ENCODE measurements at places on chromosomes 4 and X.

- DNase-seq: no peak
Measured at GRCh38 chr4:185508181-185508580, 27.1 kb downstream of the PDLIM3 start.

GRCh38 chr4:7462509-7462971 lies 27.8 kb upstream of the PSAPL1 start:
- DNase-seq: no peak

GRCh38 chr4:56307423-56307822 lies 79.9 kb downstream of the AASDH start:
- DNase-seq: no peak

- DNase-seq: no peak
Measured at GRCh38 chr4:2660596-2661211, 95.4 kb downstream of the TNIP2 start.

- DNase-seq: no peak
Measured at GRCh38 chr4:8840006-8840793, 31.4 kb downstream of the HMX1 start.

DNA sequence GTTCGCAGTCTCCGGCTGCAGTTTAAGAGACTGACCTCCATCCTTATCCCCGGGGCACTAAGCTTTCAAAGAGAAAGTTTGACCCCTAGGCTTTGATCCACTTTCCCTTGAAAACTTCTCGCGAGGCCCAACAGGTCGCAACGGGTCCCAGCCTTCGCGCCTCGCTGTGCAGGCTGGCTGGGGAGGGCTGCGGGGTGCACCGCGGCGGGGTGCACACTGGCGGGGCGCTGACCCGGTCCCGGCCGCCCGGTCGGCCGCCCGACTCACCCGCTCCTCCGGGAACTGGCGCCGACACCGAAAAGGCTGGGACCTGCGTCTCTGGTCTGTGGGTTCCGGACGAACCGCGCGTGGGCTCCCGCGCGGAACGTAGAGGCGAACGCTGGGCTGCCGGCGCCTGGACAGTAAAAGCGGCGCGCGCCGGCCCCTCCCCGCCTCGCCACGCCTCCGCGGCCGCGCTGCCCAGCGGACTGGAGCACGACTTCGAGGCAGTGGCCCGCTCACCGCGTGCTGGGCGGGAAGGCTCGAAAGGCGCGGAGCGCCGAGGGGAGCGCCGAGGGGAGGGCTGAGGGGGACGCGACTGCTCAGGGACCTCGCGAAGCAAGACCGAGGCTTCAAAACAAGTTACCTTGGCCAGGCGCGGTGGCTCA lies at the start of gene TAF7L:
Gene TAF7L (minus strand): TSS at position 378 of the 647 bp plus-strand sequence. CDS start 3,791 bp downstream, outside the sequence.
- no peak for DNase-seq

GRCh38 chr4:87521319-87521718 lies 7.9 kb downstream of the SPARCL1 start:
- DNase-seq: no peak

- DNase-seq: no peak
Measured at GRCh38 chr4:14883166-14883565, 119.1 kb upstream of the CPEB2 start.

DNA sequence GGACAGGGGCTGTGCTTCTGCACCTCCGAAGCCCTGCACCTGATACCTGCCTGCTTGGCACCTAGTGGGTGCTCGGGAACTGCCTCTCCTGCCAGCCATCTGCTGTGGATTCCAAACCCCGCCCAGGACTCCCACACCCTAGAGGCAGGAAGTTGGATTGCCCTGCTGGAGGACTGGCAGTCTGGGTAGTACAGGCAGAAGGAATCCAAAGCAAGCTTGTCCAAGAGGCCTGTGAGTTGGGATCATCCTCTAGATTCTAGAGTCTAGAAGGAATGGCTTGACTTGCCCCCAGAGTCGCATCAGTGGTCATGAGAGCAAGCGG lies 64.6 kb upstream of the MTM1 start:
- DNase-seq: no peak

- no peak for DNase-seq
Measured at GRCh38 chr4:140069066-140069465, 84.9 kb downstream of the MAML3 start.

- no peak for DNase-seq
Measured at GRCh38 chr4:2831611-2832308, 11.9 kb upstream of the ADD1 start.

- DNase-seq: no peak
Measured at GRCh38 chrX:56794404-56795230, 65.6 kb downstream of the NBDY start.

GRCh38 chrX:154012336-154012991 lies 7.2 kb downstream of the IRAK1 start:
- DNase-seq: no peak

- DNase-seq: no peak
Measured at GRCh38 chrX:68703369-68703768, 55.9 kb downstream of the STARD8 start.

DNA sequence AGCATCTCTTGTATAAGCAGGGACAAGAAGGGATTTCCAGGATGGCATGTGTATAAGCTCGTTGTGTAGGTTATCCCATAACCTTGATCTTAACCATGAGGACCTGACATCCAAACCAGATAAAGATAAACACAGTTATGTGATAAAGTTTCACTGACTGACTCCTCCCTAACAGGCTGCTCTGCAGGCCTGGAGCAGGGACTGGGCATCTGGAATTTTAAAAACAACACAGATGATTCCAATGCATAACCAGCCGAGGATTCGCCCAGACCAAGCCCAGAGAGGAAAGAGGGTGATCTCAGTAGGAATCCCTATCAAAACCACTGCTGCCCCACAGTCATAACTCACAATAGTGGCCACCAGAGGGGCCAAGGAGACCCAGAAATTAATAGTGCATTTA lies 22.7 kb downstream of the KLF3 start:
- no peak for DNase-seq

GRCh38 chrX:110750526-110751189 lies 45.0 kb downstream of the CHRDL1 start:
- no peak for DNase-seq

DNA sequence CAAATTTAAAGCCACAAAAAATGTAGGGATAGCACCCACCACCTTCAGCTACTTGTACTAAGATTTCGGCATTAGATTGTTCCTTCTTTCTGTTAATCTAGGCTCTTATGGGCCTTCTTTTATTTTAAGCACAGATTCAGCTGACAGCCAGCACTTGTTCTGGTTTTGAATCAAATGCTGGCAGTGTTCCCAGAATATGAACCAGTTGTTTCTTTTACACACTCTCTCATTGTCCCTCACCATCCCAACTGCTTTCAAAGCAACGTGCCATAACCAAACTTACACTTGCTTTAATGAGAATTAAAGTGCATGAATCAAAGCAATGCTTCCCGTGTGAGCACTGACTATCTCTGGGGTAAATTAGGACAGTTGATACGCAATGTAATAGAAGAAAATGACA lies 744.5 kb upstream of the FAM241A start:
- no peak for DNase-seq

GRCh38 chr4:72900952-72901351 lies 168.6 kb downstream of the COX18 start:
- no peak for DNase-seq

DNA sequence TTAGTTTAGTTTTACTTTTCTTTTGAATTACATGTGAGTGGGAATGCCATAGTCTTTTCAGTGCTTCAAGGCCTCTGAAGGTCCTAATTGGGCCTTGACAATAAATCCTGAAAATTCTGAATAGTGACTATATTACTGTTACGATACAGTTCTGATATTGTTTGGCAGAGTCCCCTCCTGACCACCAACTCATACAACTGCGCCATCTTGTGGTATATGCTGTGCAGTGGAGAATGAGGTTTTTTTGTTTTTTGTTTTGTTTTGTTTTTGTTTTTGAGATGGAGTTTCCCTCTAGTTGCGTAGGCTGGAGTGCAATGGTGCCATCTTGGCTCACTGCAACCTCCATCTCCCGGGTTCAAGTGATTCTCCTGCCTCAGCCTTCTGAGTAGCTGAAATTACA lies 56.6 kb upstream of the CHRDL1 start:
- DNase-seq: no peak

GRCh38 chr4:4870576-4871241 lies 11.2 kb downstream of the MSX1 start:
- no peak for DNase-seq

DNA sequence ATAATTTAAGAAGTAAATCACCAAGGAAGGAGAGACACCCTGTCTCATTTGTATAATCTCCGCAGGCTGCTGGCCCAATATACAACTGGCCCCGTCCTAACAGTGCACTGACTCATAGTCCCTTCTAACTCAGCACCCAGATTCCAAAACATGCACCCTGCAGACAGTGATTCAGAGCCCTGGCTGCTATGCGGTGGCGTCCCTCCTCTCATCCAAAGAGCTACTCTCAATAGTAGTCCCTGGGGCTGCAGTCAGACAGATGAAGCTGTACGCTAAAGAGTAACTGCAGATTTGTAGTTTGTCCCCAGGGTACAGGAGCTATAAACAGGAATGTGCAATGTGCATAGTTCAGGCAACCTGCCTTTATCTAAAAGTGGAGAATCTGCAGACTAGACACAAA lies 23.0 kb downstream of the GABRA3 start:
- DNase-seq: no peak

- no peak for DNase-seq
Measured at GRCh38 chr4:106993827-106994226, 42.3 kb downstream of the DKK2 start.

- DNase-seq: no peak
Measured at GRCh38 chrX:13938051-13938828, 91.5 kb downstream of the GEMIN8 start.

DNA sequence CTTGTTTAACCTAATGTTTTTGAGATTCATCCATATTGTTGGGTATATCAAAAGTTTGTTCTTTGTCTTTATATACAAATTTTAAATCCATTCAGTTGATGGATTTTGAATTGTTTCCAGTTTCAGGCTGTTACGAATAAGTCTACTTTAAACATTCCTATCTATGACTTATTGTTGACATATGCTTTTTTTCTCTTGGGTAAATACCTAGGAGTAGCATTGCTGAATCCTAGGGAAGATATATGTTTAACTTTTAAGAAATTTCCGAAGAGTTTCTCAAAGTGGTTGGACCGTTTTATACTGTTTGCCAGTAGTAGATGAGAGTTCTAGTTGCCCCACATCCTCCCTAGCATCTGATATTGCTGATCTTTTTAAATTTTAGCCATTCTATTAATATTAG lies 60.9 kb upstream of the IL13RA1 start:
- no peak for DNase-seq

- no peak for DNase-seq
Measured at GRCh38 chr4:143356493-143356892, 19.8 kb downstream of the GAB1 start.

DNA sequence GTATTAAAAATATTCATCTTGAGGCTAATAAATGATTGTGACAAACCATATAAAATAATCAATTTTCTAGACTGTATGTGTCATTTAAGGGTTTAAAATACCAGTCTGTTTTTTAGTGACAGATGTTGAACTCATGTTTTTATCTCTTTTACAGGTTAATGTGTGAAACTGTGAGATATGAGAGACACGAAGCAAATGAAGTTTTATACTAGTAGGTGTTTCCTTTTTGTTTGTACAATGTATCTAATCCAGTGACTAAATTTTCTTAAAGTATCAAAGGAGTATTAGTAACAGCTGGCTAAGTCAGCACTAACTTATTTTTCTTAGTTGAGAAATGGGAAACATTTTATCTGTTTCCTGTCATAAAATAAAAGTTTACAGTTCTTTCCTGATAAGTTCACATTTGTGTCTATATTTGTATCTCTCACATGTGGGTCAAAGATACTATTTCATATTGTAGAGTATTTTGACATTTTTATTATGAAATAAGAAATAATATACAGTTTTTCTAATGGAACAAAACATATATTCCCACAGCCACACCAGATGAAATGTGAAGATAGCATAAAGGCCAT lies 90.3 kb downstream of the RAPGEF2 start:
- no peak for DNase-seq

DNA sequence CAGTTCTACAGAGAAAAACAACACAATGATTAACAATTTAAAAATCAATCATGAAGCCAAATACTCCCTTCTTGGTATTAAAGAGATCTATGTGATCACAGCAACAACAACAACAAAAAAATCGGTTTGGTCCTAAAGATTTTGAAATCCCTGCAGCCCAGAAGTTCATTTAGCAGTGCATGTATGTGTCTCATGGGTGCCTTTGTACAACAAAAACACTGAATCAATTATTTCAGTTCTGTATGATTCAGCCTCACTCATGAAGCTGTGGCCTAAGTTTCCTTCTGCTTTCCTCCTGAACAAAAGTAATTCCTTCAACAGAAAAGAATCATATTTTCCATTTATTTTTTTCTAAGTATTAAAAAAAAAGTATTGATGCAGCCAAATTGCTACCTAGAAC lies 393.4 kb upstream of the NDST3 start:
- DNase-seq: no peak

GRCh38 chrX:112645774-112646173 lies 34.0 kb downstream of the LHFPL1 start:
- no peak for DNase-seq

GRCh38 chr4:121814756-121815155 lies 8.9 kb downstream of the CCNA2 start:
- no peak for DNase-seq

DNA sequence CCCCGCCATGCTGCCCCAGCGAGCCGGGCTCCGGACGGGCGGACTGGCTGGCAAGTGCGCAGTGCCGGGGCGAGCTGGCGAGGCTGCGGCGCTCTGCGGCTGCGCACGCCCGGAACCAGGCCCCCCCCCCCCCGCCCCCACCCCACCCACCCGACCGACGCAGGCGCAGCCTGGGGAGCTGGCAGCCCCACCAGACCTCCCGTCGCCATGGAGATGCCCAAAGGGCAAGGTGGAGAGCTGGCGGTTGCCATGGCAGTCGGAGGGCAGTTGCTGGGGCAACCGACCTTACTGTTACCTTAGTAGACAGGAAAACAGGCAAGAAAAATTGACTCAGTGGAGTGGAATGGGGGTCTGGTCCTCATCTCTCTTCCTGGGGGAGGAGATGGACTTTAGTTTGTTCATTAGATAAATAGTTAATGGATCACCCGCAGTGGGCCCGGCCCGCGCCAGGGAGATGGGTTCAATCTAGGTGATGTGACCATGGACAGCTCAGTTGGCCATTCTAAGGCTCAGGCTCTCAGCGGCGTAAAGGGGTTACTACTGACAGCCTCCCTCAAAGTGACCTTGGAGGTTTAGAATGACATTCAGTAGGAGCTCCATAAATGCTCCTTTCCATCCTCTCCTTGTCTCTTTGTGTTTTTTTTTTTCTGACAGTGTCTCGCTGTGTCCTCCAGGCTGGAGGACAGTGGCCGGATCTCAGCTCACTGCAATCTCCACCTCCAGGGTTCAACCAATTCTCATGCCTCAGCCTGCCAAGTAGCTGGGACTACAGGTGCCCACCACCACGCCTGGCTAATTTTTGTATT lies at the start of gene PCSK1N:
Gene PCSK1N (minus strand): TSS at position 87 of the 806 bp plus-strand sequence. CDS start 78 bp downstream, at position 9.
- no peak for DNase-seq

- DNase-seq: no peak
Measured at GRCh38 chr4:101777431-101777830, 13.1 kb upstream of the BANK1 start.
